AG09319 (cell line): ENCODE measurements at places on chromosomes 11 and 22.

- DNase-seq = no peak
These were observed 28.5 kb downstream of the POU2AF3 start for GRCh38 chr11:111326824-111327223.

DNA sequence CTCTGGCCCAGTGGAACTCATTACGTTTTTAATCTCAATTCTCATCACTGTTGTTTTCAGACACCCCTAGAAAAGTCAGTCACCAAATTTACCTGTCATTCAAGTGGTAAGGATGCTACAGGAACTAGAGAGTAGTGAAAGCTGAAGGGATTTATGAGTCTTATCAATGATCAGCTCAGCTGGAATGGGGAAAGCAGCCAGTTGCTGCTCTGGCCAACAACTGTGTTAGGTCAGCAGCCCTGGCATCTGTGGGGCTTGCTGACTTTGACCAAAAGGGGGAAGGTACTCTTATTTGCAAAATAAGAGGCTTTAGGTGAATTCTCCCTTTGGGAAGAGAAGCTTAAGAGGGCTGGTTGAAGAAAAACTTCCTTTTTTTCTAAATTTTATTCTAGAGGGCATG is 76.2 kb upstream of the HORMAD2 start:
- DNase-seq = no peak

GRCh38 chr11:76310832-76311595 is 69.9 kb downstream of the THAP12 start:
- DNase-seq = no peak

GRCh38 chr22:50209893-50210292 is 9.1 kb downstream of the SELENOO start:
- peak; percentile 28 for DNase-seq

DNA sequence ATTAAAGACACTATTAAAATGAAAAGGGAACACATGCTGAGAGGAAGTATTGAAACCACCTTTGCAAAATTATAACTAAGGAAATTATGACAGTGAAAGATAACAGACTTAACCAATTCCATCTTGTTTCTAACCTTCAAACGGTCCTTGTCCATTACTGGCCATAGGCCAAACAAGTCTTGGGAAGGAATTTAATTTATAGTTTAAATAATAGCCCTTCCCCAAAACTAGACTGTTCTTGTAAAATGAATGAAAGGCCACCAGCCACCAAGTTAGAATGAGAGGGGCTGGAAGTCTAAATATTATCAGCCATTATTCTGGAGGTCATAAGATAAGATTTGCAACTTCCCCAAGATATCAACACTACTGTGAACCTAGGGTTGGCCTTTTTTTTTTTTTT is 1.8 kb upstream of the TALDO1 start:
- DNase-seq = no peak

- DNase-seq = no peak
These were observed 146.3 kb downstream of the WNT7B start for GRCh38 chr22:45830531-45831245.

DNA sequence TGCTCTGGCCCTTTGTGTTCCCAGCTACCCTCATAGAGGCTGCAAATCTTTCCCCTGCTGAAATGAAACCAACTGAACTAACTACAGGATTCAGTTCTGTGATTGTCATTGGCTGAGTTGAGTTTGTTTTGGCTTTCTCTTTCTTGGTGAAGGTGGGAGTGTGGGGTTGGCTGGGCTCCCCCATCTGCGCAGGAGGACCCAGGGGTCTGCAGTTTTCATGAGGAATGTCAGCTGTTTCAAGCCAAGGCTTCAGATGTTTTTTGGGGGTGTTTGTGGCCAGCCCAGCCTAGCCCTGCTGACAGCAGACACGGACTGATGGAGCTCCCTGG is 34.0 kb downstream of the LRP5 start:
- DNase-seq = no peak

DNA sequence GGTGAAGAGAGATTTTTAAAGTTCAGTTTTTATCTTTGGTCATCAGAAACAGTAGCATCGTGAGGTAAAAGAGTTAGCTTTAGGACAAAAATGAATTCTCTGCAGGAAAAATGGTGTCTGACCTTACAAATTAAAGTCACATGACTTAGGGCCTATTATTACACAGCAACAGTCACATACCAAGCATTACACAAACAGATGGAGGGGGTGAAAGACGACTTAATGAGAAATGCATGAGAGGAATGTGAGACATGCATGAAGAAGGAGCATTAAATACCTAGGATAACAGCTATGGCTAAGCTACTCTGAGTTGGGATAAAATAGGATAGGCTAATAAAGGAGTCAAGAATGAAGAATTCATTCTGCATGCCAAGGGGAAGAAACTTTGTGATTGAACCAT is 77.5 kb downstream of the BLID start:
- peak; percentile 65 for DNase-seq

- DNase-seq = no peak
These were observed 32.6 kb upstream of the PRDM11 start for GRCh38 chr11:45113807-45114206.
